ENCODE measurements at places on chromosomes 13 and 19.

GRCh38 chr19:7862413-7862951, 11.7 kb downstream of the PRR36 start:
- DNase-seq, result peak; percentile 29

GRCh38 chr19:19623383-19623782, 4.6 kb downstream of the LPAR2 start:
- DNase-seq, result no peak

DNA sequence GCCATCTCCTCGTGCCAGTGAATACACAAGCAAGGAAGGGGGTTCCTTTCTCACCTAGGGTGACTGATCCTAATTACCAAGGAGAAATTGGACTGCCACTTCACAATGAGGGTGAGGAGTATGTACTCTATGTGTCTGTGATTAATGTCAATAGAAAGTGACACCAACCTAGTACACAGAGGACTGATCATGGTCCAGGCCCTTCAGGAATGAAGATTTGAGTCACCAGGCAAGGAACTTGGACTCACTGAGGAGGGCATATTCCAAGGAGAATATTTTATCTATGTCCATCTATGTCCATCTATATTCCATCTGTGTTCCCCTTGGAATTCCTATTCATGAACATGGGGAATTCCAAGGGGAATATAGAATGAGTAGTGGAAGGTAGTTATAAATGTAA, 9.2 kb upstream of the ALOX5AP start:
- no peak for DNase-seq

GRCh38 chr13:98390086-98390715, 186.7 kb downstream of the STK24 start:
- no peak for DNase-seq

DNA sequence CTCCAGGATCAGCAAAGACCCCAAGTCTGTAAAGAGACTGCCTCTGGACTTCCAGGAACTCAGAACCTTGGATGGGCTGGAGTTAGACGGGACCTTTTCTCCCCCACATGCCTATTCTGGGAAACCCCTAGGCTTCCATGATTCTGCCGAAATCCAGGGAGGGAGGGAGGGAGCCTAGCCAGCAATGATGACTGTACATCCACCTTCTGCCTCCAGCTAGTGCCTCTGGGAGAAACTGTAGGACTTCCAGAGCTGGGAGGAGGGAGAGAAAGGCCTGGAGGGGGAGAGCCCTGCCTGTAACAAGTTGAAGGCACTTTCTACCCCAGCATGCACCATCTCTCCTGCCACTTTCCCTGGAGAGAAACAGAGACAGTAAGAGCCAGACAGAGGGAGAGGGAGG, 6.0 kb upstream of the HAS1 start:
- no peak for DNase-seq

- DNase-seq, result no peak
Observed at GRCh38 chr19:47324502-47324901, 7.5 kb upstream of the C5AR2 start.

- DNase-seq, result peak; percentile 28
Observed at GRCh38 chr19:10271543-10272086, 695 bp downstream of the ICAM1 start.

DNA sequence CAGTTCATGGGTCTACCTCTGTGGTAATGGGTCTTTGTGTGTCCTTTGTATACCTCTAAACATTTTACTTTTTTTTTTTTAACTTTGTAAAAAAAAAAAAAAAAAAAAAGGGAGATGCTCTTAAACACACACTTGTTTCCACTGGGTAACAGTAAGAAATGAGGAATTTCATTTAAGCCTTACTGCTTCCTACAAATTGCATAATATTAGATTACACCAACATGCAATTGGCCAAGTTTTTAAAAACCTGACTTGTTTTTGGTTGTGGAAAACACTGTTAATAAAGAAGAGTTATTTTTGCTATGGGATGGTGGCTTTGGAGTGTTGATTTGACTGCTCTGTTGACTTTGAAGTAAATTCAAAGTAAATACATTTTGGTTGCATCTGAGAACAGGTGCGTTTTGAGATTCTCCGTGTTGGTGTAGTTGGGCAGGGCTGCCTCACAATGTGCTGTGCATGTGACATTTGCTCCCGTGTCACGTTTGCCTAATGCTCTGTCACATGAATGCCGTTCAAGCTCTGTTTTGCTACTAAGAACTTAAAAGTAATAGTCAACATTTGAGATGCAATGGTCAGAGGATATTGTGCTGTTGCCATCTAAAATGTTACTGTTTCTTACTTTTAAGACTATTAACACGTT, 202.4 kb downstream of the LMO7 start:
- no peak for DNase-seq

DNA sequence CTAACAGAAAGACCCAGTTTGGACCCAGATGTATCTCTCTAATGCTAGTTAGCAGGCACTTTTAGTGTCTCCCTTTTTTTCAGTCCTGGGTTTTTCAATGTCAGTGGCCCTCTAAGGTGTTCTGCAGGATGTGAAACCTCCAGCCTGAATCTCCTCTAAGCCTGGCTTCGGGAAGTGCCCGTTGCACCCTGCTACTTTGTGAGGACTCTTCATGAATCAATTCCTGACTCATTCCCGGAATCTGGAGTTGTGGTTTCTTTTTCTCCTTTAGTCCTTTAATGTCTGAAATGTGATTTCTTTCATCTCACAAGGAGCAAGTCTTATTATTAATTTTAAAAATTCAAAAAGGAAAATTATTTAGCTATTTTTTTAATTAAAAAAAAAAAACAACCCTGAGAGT, 116.0 kb downstream of the ZNF536 start:
- DNase-seq, result no peak

DNA sequence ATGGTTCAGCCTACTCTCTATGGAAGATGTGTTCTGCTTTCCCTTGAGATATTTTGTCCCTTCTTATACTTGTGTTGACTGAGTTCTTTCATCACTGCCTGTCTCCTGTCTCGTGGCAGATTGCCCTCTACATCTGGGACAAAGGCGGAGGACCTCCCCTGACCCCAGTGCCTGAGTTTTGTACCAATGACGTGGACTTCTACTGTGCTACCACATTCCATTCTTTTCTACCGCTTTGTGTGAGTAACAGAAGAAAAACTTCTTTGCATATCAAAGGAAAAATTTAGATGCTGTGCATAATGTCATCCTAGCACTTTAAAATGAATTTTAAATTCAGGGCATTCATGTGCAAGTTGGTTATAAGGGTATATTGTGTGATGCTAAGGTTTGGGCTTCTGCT, 74.6 kb downstream of the B3GLCT start:
- no peak for DNase-seq

DNA sequence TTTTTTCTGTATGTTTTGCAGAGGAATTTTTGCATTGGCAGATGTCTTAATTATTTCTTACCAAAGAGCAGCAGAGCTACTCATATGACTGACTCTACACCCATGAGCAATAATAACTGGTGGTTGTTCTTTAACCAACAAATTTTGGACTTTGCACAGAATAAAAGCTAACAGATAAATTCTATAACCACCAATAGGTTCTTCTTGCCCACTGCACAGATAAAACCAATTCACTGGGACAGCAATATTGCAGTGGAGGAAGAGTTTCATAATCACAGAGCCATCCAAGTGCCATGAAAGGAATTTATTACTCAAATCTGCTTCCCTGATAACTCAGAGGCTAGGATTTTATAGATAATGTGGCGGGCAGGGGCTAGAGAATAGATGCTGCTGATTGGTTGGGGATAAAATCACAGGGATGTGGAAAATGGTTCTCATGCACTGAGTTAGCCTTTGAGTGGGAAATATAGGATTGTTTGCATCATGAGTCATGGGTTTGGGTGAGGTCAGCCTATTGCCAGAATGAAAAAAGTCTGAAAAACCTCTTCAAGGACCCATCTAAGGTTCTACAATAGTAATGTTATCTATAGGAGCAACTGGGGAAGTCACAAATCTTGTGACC, 104.3 kb upstream of the PCDH17 start:
- no peak for DNase-seq

DNA sequence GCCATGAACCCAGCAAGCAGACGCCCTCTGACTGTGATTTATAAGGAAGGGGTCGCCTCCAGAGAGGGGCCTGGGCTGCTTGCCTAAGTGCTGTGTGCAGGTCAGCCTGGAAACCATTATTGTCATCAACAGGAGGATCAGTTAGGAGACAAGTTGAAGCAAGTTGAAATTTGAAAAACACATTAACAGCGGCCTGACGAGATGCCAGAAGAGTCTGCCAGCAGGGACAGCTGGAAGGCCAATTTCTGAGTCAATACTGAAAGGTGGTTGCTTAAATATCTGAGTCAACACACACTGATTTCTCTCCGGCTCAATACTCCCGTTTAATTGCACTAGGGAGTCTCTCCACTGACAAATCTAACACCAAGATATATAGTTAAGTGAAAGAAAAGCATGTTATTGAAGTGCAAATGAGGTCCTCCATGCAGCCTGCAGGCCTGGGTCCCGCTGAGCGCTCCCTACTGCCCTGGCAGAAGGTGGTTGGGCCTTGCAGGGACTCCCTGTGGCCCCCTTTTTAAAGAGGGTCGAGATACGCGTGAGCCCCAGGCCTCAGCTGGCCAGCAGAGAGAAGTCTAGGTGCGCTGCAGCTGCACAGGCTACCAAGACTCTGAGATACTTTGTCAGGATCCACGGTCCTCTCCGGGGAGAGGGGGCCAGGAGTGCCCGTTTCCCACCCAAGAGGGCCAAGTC, 91.1 kb downstream of the RNASEH2B start:
- DNase-seq, result peak; percentile 97

DNA sequence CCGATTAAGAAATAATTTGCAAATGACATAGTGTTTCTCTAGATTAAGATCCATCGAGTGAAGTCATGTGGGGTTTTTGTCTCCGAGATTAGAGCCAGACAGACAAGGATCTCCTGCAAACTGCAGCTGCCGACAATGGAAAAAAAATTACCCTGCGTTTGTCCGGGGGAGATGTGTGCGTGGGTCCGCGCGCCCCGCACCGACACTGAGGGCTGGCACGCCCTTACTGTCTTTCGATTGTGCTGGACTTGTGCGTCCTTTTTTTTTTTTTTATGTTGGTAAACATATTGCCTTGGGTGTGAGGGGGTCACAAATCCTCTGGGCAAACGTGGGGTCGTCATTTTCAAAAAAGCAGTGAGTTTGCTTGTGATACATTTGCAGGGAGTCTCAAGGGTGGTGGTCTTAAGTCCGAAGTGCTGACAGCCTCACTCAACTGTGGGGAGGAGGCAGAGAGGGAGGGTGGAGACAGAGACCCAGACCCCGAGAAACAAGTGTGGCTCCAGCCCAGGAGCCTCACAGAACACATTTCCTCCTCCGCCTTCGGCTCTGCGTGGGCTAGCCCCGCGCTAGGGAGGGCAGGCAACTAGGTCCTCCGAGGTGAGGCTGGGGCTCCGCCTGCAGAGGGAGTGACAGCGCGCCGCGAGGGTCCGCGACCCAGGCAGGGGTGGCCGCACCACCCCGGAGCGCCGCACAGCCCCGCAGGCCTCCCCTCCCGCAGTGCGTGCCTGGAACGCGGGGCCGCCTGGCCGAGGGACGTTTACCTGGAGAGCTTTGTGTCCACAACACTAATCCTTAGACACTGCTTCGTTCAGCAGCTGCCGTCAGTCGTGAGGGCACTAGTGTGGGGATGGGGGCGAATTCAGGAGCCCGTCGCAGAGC, 11.7 kb upstream of the SOX1 start:
- no peak for DNase-seq

DNA sequence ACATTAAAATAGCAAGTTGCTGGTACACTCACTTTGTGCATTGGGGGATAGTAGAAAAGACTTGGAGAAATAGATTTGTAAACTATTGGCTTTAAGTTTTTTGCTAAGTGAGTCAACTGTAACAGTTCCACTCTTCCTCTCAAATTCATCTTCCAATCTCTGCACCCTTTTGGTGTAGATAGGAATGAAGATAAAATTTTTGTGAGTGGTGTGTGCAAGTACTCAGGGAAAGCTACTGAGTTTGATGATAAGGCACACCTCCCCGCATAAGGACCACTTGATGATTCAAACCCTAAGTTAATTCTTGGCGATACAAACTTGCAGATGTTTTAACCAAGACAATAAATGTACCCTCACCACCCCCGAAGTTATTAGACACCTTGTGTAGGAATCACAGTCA, 168.3 kb upstream of the SLITRK1 start:
- no peak for DNase-seq

DNA sequence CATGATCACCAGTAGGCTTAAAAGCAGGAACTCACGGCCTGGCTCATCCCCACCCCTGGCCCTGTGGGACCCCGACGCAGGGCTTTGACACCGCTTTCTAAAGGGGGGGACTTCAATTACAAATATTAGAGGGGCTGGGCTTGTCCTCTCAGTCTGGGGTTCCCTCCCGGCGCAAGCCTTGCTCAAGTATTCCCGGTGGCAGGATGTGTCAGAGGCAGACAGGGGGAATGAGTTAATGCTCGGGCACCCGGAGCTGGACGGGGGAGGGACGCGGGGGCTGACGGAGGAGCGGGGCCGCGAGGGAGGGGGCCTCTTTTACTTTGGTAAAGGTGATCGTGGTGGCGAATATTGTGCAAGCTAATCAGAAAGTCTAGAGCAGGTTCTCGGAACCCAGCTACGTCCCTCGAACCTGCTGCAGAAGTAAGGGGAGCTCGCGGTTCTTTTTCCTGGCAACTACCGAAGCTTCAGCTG, 1.1 kb downstream of the FGF14 start:
- DNase-seq, result peak; percentile 23

DNA sequence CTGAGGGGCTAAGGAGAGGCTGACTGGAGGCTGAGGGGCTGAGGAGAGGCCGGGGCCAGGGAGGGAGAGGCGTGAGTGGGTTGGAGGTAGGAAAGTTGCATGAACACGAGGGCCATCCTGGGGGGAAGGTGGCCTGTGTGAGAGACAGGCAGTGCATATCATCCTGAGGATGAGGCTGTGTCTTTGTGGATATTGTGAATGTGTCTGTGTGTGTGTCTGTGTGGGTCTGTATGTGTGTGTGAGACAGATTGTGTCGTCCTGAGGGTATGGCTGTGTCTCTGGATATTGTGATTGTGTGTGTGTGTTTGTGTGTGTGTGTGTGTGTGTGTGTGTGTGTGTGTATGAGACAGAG, 422 bp downstream of the ZNF71 start:
- peak; percentile 4 for DNase-seq

GRCh38 chr13:48449656-48450055, 36.7 kb upstream of the LPAR6 start:
- no peak for DNase-seq

GRCh38 chr13:67045357-67045756, 184.8 kb downstream of the PCDH9 start:
- DNase-seq, result no peak

DNA sequence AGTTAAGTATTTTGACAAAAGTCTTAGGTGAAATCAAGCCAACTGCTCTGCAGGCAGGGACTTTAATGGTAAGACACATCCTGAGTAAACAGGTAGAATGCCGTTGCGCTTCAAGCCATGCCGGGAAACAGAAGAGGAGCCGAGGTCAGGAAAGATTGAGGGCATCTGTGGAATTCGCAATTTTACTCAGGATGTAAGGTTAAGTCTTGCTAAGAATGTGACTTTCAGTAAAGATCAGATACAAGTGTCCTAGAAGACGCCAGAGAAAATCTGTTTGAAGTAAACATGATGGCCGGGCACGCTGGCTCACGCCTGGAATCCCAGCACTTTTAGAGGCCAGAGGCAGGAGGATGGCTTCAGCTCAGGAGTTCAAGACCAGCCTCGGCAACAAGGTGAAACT, 33.4 kb upstream of the DPRX start:
- DNase-seq, result no peak

- peak; percentile 96 for DNase-seq
Observed at GRCh38 chr13:33281951-33282595, 3.5 kb downstream of the STARD13 start.
